ENCODE measurements at places on chromosomes 11 and 22.

- peak; percentile 29 for DNase-seq
These were observed 115.9 kb upstream of the GRK3 start for GRCh38 chr22:25448435-25449051.

DNA sequence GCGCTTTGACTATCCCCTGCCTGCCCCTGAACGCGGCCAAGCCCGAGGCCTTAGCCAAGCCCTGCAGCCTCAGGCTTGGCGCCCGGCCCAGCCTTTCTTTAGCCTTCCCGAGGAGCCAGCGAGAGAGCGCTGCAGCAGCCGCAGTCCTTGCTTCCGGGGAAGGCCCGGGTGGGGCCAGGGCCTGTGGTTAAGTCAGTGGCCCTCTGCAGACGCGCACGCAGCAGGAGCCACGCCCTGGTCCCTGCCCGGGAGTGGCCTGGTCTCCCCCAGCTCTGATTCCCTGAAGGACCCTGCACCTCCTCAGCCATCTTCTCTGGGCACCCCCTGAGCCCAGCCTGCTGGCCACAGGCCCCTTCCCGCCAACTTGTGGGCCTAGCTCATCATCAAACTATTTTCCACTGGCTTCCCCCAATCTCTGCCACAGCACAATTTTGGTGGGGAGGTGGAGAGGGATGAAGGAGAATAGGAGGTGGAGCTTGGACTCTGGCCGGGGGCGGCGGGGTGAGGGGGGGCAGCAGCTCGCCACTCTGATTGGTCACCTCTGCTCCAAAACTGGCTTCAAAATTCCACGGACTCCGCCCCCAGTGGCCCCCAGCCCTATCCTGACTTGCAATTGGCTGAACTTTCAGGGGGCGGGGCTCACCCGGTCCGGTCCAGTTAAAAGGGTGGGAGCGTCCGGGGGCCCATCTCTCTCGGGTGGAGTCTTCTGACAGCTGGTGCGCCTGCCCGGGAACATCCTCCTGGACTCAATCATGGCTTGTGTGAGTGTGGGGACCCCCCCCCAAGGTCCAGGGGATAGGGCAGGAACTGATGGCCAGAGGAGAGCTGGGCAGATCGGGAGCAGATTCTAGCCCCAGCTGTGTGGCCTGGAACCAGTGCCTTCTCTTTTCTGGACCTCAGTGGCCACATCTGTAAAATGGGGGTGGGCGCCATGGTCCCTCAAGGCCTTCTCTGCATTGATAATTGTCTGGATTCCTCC lies at the start of gene LGALS1:
Gene LGALS1 (plus strand): TSS at position 686 of the 979 bp plus-strand sequence. CDS start 67 bp downstream, at position 753.
- DNase-seq: peak; percentile 99

DNA sequence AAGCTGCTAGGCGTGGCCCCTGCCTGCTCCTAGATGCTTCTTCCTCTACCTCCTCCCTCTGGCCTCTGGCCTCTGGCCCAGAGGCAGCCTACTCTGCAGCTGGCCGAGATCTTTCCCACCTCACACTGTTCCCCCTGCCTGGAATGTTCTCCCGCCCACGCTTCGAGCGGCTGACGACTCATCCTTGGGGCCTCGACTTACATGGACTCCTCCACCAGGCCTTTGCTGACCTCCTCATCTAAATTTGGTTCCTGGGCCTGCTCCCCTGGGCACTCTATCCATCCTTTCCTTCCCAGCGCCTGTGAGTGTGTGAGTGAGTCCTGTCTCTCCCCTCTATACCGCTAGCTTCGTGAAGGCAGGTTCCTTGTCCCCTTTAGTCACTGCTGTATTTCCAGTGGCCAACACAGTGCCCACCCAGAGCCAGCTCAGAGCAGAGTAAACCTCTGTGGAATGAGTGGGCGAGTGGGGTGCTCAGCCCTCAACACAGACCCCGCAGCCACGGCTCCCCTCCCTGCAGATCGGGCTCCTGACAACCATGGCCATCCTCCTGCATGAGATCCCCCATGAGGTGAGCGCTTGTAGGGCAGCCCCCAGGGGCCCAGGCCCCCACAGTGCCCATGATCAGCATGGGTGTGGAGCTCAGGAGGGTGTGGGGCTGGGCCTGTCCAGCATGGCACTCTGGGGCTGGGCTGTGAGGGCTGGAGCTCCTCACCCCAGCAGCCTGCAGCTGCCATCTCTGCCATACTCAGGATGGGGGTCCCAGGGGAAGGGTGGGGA lies 5.7 kb downstream of the SLC39A13 start:
- peak; percentile 54 for DNase-seq

GRCh38 chr11:8480858-8481257 lies 113.2 kb downstream of the STK33 start:
- DNase-seq: no peak

GRCh38 chr11:19332476-19332875 lies 91.7 kb upstream of the E2F8 start:
- DNase-seq: no peak

DNA sequence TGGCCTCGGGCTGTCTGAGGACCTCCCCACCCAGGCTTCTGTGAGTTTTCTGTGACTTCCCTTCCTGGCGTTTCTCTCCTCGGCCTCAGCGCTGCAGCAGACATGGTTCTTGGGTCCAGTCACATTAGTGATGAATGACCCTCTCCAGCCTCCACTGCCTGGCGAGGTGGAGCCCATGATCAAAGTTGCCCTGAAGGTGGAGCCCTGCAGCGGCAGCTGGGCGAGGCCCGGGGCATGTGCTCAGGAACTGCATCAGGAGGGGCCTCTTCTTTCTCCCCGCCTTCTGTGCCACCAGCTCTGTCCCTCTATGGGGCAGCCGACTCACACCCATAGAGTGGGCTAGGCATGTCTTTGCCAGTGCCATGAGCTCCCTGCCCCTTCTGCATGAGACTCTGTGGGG lies 1079.7 kb downstream of the TBC1D22A start:
- DNase-seq: no peak

GRCh38 chr11:46345881-46346484 lies 1.3 kb upstream of the DGKZ start:
- no peak for DNase-seq

DNA sequence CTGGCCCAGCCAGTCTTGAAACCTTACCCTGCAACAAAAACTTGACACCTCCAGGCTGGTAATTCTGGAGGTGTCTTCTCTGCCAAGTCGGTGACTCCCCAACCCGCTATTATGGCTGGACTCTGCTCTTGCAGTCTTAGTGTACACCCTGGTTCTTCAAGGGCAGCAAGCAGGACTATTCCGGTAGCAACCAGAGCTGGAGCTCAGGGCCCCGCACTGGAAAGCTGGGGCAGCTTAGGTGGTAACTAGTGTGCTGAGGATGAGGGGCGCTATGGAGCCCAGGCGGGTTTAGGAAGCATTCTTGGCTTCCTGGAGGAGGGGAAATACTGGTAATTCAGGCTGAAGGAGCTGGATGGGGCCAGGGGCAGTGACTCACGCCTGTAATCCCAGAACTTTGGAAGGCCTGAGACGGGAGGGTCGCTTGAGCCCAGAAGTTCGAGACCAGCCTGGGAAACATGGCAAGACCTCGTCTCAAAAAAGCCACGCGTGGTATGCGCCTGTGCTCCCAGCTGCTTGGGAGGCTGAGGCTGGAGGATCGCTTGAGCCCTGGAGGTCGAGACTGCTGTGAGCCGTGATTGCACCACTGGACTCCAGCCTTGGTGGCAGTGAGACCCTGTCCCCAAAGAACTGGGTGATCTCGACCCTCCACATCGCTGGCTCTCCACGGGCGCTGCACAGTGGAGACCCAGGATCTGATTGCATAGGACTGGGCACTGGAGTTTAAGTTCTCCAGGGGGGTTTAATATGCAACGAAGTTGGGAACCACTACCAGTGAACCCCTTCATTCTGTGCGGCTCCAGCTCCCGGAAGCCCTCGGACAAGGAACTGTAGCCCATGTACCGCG lies 10.6 kb upstream of the AIFM3 start:
- peak; percentile 33 for DNase-seq

GRCh38 chr11:116955548-116955947 lies 118.1 kb upstream of the APOA1 start:
- DNase-seq: no peak

DNA sequence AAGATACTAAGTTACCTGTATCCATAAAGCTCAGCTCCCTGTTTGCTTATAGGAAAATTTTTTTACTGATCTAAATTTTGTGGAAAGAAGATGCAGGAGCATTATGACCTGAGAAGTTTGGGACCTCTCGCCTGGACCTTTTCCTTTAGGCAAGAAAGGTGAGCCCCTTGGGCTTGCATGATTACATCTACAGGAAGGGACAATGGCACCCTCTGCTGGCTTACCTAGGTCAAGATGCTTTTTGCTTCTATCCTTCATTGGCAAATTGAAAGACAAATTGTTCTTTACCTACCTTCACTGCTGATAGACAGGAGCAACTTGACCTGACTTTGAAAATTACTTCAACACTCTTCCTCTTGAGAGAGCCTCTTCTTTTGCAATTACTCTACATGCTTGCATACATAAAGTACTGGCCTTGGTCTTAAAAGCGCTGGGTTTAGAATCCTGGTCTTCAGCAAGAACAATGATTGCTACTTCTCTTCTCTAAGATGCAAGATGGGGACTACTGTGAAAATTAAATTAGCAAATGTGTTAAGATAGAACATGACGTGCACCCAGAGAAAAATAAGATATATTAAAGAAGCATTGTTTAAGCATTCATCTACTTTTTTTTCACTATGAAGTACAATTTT lies 147.2 kb downstream of the TRPC6 start:
- DNase-seq: no peak

DNA sequence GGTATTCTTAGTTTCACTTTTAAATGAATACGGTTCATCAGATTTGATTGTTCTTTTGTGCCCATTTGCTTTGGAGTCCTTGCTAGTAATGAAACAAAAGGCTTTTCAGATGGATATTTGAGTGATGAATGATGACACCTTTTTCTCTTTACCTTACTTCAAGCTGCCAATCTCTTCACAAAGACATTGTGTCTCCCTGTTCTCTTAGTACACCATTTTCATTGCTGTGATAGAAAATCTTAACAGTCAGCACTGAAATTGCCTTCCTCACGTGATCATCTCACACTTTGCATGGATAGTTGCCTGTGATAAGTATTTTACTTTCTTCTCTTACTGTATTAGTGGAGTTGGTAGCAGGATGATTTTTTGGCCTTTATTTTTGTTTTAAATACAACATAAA lies 396.6 kb downstream of the NELL1 start:
- DNase-seq: no peak

DNA sequence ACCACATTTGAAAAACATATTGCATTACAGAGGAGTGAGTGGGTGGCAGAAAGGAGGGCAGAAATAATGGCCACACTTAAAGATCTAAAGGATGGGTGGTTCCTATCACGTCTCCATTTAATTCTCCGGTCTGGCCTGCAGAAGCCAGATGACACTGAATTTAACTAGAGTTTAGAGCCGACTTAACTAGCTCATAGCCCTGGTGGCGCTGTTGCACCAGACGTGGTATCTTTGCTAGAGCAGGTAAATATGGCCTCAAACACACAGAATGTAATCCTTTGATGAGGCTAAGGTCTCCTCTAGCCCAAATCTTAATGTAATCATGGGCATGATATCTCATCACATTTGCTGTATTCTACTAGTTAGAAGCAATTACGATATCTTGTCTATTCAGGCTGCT lies 51.5 kb upstream of the GAL start:
- DNase-seq: peak; percentile 44

GRCh38 chr11:92154611-92155010 lies 70.0 kb upstream of the FAT3 start:
- DNase-seq: no peak

- DNase-seq: no peak
These were observed 59.1 kb upstream of the ARFGAP3 start for GRCh38 chr22:42915980-42916765.

DNA sequence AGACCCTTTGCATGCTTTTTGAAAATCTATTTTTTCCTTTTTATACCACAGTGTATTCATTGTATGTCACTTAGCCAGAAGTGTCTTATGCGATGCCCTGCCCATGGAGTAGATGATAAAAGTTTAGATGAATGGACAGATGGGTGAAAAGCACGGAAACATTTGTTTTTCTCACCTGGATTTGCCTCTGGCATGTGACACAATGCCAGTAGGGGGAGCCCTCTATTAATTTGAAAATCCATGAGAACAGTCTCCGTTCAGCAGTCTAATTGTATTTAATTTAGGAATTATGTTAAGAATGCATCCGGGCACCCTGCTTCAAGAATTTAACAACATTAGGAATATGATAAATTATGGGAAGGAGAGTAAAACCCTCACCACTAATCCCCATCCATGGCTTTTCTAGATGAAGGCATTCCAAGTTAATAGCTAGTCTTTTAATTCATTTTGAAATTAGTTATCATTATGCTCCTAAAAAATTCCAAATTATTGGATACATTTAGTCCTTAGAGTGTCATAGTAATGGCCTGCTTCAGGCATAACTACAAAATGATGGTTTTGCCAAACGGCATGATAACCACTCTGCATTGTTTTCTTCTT lies 55.3 kb upstream of the ALKBH3 start:
- peak; percentile 45 for DNase-seq

DNA sequence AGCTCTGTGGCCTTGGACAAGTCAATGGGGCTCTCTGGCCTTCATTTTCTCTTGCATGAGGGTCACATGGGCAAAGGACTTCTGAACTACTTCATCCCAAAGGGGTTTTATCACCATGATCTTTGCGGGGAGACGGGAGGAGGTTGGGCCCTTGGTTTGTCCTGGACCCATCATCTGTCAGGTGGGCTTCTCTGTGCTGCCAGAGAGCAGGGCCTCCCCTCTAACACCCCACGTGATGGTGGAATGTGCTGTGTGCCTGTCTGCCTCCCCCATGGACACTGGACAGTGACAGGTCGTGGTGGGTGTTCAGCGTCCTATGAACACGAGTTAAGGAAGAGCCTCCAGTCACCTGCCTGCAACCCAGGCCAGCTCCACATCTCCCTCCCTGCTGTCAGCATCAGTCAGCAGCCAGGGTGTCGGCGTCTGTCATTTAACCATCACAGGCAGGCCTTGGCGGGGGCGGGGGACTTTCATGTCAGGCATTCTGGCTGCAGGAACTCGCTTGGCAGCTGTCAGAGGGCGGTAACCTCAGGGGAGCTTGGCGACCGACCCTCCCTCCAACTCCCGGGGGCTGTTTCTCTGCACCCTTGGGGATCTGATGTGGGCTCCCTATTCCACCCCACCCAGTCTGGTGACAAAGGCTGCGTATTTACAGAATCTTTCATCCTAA lies 2.6 kb upstream of the SUN2 start:
- DNase-seq: no peak

DNA sequence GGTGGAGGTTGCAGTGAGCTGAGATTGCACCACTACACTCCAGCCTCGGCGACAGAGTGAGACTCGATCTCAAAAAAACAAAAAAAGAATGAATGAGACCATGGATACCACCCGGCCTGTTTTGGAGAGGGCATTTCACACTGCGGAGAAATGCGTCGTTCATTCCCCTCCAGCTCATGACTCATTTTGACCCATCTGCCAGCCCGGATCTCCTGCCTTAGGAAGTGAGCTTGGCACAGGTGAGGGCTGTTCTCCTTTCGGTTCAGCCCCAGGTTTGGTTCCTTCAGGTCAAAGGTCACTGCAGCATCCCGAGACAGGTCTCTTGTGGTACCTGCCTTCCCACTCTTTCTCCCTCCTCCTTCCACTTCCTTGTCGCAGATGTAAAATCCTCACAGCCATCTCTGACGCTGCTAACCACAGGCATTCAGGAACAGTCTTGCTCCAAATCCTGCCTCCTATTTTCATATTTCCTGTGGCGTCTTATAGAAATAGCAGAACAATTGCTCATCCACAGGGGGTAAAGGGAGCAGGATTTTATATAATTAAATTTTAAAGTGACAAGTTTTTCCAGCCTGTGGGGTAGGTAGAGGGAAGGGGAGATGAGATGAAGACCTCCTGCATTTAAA lies 517.9 kb downstream of the NTM start:
- peak; percentile 95 for DNase-seq
